ENCODE measurements at places on chromosomes 6 and 20. TPM values are rescaled to one million over a fixed set of nuclear protein-coding genes. Genes with fewer than 3 reads are reported as not detected.

DNA sequence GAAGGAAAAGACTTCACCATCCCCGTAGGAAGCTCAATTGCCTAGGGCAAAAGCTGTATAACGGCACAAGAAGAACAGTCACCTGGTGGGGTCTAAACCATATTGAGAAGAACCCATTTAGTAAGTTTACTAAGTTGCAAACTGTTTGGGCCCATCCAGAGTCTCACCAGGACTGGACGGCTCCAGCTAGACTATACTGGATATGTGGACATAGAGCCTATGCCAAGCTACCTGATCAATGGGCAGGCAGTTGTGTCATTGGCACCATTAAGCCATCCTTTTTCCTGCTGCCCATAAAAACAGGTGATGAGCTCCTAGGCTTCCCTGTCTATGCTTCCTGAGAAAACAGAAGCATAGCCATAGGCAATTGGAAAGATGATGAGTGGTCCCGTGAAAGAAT lies 293.9 kb downstream of the RNGTT start:
- H3K27ac ChIP-seq, result no peak overlapping the region
- H3K4me3 ChIP-seq, result no peak overlapping the region
- H3K27me3 ChIP-seq, result no peaks in the 10 kb centered on the region
- DNase-seq, result no peak
- no peaks in the 10 kb centered on the region for H3K4me1 ChIP-seq

DNA sequence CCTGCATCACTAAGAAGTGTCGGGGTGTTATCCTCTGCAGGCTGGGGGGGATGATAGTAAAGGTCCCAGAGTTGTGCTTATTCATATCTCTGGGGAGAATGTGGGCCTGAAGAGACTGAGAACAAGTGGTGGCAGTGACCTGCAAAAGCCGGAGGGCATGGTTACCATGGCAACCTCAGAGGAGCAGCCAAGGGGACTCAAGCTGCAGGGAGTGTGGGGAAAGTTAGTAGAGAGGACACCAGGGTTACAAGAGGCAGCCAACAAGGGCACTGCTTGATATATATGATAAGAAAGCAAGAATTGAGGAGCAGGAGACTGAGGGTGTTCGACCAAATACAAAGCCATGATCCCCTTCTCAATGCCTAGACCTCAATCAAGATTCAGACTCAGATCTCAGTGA lies 46.1 kb downstream of the HLA-F start:
- no peak overlapping the region for H3K4me3 ChIP-seq
- no peak overlapping the region for H3K27ac ChIP-seq
- no peaks in the 10 kb centered on the region for H3K4me1 ChIP-seq
- no peaks in the 10 kb centered on the region for H3K27me3 ChIP-seq
- DNase-seq, result no peak
- H3K36me3 ChIP-seq, result no peaks in the 10 kb centered on the region

- no peak overlapping the region for H3K4me3 ChIP-seq
- no peaks in the 10 kb centered on the region for H3K36me3 ChIP-seq
- H3K27ac ChIP-seq, result no peak overlapping the region
- H3K4me1 ChIP-seq, result no peaks in the 10 kb centered on the region
These were observed 40.1 kb downstream of the CYP24A1 start for GRCh38 chr20:54133434-54134427.

Gene CYP39A1
- 1.7 TPM for total RNA-seq

- H3K36me3 ChIP-seq, result no peaks in the 10 kb centered on the region
- H3K27ac ChIP-seq, result peak overlapping the region; percentile 79
- peak; percentile 60 for DNase-seq
- no peak overlapping the region for H3K4me3 ChIP-seq
- H3K4me1 ChIP-seq, result peaks cover 22% of the 10 kb centered on the region
These were observed 23.8 kb upstream of the SAMHD1 start for GRCh38 chr20:36975099-36975818.

DNA sequence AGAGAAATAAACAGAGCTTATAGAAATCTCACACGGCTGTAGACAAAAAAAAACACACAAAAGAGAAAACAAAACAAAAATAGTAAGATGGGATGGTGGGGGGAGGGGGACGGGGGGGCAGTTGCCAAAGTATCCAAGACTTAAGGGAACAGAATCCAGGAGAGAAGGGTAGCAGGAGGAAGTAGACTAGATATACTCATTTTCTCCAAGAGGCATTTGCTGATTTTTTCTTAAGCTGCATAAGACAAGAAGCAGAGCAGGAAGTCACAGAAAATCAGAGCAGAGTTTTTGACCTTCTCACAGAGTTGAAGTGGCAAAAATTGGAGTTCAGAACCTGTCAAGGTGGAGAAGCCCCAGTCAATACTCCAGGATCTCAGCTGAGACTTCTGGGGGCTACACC lies 237.7 kb downstream of the HIVEP2 start:
- H3K27me3 ChIP-seq, result no peaks in the 10 kb centered on the region
- DNase-seq, result no peak
- H3K4me1 ChIP-seq, result peaks cover 10% of the 10 kb centered on the region

GRCh38 chr20:62984666-62985443 lies 21.9 kb downstream of the BHLHE23 start:
- peaks cover 60% of the 10 kb centered on the region for H3K4me1 ChIP-seq
- peaks cover 2% of the 10 kb centered on the region for H3K27me3 ChIP-seq
- no peak overlapping the region for H3K4me3 ChIP-seq
- DNase-seq, result no peak

Measured in thymus (tissue), 14 donors.